ENCODE measurements at places on chromosomes 12 and 14.

DNA sequence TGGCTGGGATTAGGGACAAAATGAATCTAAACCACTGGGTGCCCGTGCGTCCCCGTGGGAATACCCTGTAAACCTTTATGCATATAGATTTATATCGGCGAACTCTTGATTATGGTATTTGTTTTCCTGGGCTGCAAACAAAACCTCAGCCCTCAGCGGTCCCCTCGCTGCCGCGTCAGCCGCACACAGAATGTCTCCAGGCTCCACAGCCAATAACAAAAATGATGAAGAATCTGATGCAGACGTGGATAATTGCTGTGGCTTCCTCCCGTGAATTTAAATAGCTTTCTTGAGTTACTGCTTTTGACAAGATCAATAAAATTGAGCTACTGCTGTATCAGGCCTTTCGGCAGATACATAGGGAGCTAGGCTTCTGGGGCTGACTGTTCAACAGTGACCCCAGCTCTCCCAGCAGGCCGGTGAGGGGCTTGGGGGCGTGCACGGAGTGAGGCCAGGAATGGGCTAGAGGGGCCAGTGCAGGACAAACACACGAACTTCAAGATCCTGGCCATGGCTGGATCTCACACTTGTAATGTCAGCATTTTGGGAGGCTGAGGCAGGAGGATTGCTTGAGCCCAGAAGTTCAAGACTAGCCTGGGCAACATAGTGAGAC, 125.8 kb upstream of the NCOR2 start:
- DNase-seq, result no peak

- no peak for DNase-seq
These were observed 18.1 kb downstream of the MLXIP start for GRCh38 chr12:122096591-122097149.

GRCh38 chr12:24088751-24089509, 139.5 kb upstream of the SOX5 start:
- no peak for DNase-seq

DNA sequence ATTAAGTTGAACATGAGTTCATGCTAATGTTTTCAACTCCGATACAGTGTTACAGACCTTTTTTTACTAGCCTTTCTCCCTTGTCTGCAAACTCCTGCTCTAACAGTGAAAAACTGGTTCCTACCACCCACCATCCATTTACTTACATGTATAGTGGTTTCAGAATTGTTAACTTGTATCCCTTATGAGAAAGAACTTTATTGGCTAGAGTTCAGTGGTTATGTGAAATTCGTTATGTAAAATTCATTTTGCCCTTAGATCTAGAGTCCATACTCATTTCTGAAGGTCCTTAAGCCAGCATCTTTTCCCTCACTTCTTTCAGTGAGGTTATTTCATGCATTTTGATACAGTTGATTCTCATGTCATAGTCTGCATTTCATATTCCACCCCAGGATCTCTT, 51.0 kb downstream of the PRKCH start:
- DNase-seq, result no peak

DNA sequence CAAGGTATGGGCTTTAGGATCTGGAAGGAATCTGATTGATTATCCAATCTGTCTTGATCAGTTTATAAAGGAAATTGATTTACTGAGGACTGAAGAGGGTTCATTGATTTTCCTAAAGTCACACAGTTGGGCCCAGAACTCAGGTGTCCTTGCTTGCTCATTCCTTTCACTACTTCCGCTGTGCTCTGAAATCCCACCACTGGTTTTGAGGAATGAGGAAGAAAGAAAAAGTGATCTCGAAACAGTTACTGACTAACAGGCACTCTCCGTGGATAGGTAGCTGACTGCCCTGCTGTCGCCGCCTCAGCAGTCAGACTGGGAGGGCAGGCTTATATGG, at the start of gene FITM1:
Gene FITM1 (plus strand): TSS at position 280 of the 337 bp plus-strand sequence. CDS start 905 bp downstream, outside the sequence.
- DNase-seq, result no peak

DNA sequence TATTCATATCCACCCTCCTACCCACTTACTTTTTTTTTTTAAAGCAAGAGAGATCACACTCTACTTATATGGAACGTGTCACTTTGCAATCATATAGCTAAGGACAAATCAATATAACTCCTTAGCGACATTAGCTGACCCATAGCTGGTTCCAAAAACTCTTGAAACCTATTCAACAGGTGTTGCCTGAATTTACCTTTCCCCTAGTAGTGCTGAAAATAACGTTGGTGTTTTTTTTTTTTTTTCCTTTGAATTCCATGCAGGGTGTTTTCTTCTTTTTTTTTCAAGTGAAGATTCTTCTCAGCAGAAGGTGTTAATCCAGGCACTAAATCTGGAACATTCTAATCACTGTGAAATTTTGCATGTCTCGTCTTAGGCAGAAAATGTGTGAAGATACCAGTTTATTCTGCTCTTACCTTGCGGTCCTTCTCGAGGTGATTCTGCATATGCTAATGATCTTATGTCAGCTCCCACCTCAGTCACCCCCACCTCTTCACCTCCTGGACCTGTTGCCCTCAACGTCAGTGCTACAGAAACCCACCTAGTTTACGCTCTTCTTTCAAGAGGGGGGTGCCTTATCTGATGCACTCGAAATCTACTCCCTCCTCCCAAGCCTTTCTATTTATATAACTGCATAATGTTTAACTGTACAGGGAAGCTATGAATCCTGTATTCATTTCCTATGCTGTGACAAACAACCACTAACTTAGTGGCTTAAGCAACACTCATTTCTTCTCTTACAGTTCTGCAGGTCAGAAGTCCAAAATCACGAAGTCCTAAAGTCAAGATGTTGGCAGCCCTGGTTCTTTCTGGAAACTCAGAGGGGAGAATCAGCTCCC, 7.1 kb upstream of the VPS37B start:
- DNase-seq, result no peak

GRCh38 chr14:91817566-91818325, 49.6 kb downstream of the TC2N start:
- DNase-seq, result no peak

- DNase-seq, result peak; percentile 57
These were observed at the start of gene BIN2 for GRCh38 chr12:51323966-51324895. Gene BIN2 (minus strand): TSS chr12:51324174. CDS start chr12:51324102, 72 bp downstream.

GRCh38 chr14:73740618-73741326, 26.6 kb upstream of the PNMA1 start:
- no peak for DNase-seq

GRCh38 chr14:40494483-40494882, 1062.2 kb upstream of the FBXO33 start:
- no peak for DNase-seq

DNA sequence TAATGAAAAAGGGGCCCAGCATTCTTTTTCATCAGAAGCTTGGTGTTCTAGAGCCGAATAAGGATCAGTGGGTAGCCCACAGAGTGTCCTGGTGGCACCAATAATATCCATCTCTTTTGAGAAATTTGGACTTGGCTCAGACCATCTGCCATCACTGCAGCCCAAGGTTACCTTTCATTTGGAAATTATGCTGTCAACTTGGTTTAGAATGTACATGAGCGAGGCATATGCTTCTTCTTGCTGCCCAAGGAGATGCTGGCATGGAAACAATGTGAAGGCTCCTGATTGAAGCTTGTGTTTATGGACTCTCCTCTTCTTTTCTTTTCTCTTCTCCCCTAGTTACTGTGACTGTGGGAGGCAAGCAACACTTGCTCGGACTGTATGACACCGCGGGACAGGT, 50.0 kb downstream of the GPHB5 start:
- no peak for DNase-seq

- no peak for DNase-seq
These were observed 193.9 kb downstream of the EMP1 start for GRCh38 chr12:13390381-13390861.

DNA sequence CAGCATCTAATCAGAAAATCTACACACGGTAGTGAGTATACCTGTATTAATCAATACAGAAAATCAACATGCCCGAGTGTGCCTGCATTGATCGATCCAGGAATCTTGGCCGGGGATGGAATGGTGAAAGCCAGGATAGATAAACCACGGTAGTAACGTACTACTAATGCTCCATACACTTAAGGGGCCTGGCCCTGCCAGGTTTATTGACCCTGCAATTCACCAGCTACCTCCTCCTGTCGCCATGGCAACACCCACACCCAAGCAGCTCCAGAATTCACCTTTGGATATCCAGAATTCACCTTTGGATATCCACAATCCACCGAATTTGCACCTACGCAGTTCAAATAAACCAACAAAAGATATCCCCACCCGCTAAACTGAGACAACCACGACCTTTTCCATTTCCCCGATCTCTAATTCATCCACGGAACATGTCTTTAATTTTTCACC, 14.8 kb upstream of the CALM1 start:
- DNase-seq, result no peak

- no peak for DNase-seq
These were observed 3.4 kb downstream of the TAMALIN start for GRCh38 chr12:52010152-52010622.

DNA sequence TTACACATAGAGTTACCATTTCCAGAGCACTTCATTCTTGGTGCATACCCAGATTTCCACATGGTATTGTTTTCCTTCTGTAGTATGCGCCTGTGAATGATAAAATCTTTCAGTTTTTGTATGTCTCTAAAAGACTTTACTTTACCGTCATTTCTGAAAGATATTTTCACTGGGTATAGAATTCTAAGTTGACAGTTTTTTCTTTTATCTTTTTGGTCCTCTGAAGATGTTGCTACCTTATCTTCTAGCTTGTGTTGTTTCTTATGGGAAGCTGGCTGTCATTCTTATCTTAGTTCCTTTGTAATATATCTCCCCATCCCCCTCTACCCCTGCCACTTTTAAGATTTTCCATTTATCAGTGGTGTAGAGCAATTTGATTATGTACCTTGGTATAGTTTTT, 36.7 kb downstream of the PRMT8 start:
- no peak for DNase-seq

DNA sequence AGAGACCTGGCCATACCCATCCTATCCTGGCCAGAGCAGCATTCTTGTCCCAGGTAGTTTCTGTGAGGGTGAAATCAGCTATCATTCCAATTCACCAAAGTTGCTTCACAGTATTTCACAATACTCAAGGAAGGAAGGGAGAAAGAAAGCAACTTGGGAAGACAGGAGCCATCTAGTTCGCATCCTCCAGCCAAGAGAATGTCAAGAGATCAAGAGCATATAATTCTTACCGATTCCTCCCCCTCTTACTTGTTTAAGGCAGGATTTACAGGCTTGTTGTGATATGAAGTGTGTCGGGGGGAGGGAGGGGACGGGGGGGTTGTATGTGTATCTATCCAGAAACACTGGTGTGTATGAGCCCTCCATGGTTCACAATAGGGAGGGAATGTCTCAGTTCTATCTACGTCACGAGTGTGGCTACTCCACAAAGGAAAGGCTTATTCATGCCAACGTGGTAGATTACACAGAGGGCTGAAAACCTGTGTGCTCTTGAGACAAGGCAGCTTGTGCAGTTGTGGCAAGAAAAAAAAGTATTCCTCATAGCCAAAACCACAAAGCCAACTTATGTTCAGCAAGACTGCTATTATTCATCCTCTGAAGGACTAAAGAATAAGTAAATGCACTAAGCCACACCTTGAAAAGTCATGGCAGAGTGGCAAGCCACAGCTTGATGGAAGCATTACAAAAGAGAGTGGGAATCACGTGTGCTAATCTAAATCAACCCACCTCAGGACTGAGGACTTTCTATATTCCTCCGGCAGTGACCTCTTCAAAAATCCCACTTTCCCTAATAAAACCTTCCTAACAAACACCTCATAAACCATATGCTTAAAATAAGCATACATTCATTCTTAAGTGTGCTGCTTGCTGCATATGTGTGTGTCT, 35.0 kb downstream of the CORO1C start:
- DNase-seq, result no peak

- DNase-seq, result no peak
These were observed 427.2 kb downstream of the RAD51B start for GRCh38 chr14:68246786-68247105.

GRCh38 chr14:55432628-55433027, 7.8 kb downstream of the TBPL2 start:
- DNase-seq, result no peak

- DNase-seq, result no peak
These were observed 31.4 kb upstream of the SLC2A13 start for GRCh38 chr12:40137252-40137651.

DNA sequence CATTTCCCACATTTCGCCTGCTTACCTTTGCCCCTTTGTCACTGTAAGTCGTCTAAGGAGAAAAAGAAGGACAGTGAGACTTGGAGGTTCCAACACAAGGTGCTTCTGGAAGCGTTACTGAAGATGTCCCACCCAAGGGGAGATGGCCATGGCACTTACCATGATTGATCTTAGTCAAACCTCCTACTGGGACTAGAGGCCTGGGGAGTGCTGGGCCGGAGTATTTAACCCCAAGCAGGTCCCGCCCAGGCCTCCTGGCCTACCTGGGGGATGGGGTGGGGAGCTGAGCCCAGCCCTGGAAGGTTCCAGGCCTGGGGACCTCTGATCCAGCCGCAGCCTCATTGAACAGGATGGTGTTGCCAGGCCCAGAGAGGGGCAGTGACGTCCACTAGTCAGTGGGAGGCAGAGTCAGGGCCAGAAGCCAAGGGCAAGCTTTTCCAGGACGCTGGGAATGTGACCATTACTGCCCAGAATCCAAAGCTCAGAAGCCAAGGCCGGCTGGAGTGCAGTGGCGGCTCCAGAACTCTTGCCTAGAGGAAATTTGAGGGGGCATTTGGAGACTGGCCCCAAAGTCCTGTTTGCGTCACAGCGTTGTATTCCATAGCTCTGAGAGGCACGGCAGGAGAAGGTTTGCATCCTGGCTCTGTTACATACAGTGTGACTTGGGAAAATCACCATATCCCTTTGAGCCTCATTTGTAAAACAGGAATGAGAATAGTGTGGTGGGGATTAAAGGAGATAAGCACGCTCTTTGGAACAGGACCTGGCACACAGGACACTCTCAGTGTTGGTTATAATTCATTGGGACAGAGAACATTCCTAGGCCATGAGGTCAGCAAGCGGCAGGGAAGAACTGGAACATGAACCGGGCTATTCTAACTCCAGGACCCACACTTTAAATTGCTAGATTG, at the start of gene HPD:
Gene HPD (minus strand): TSS at position 198 of the 911 bp plus-strand sequence. CDS start 36 bp downstream, at position 162.
- DNase-seq, result no peak

DNA sequence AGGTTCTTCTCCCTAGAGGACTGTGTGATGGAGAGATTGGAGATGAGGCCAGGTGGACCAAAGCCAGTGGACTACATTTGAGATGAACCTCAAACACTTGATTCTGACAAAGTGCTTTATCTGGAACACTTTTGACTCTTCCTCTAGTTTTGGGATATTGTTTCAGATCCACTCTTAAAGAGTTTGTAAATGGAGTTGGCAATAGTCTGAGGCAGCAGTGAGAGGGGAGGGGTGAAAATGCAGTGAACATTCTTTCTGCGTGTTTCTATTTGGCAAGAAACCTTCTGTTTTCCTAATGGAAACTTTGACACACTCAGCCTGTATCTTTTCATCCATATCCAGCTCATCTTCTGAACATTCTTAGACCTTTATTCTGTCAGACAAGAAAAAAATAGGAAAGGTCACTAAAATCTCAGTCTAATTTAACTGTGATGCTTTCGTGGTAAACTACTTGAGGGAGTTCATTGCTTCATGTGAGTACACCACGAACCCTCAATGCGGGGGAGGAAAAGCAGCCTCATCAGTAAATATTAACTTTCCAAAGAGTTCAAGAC, 57.4 kb upstream of the KCNJ8 start:
- DNase-seq, result no peak

- DNase-seq, result peak; percentile 18
These were observed 1061.8 kb downstream of the BCL11B start for GRCh38 chr14:98210045-98210672.

GRCh38 chr14:26216786-26217185, 381.0 kb downstream of the NOVA1 start:
- DNase-seq, result no peak

Measured in T-helper 22 cell (primary cell).